ENCODE measurements at places on chromosomes 2 and 18.

GRCh38 chr18:13035249-13035914 is 44.2 kb downstream of the CEP192 start:
- no peak for DNase-seq

GRCh38 chr2:199704358-199705238 is 146.4 kb downstream of the FTCDNL1 start:
- DNase-seq: no peak

- DNase-seq: no peak
Observed at GRCh38 chr18:11051462-11051861, 97.9 kb downstream of the PIEZO2 start.

DNA sequence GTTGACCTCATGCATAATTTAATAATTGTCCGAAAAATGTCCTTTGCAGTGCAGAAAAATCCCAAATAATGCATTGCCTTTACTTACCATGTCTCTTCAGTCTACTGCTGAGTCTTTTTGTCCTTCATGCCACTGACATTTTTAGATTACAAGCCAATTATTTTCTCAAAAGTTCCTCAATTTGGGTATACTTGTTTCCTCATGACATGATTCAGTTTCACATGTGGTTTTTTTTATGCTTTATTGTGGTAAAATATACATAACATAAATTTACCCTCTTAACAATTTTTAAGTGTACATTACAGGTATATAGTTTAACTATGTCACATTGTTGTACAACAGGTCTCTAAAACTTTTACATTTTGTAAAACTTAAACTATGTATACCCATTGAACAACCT is 81.0 kb downstream of the EPC2 start:
- no peak for DNase-seq

DNA sequence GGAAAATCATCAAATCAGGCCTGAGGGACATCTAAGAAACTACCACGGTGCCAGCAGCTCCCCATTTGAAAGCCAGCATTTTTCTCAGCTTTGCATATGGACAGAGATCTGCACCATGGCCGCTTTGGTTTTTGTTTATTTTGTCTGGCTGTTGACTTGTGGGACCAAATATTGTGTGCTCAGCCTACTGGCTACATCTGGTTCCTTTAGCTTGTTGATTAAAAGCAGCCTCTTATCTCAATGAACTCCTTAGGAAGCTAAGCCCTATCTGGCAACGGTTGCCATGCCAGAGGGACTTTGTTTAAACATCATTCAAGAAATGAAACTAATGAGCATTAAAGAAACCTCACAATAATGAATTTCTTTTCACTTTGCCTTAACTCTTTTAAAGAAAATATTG is 32.4 kb upstream of the CCDC150 start:
- DNase-seq: no peak

DNA sequence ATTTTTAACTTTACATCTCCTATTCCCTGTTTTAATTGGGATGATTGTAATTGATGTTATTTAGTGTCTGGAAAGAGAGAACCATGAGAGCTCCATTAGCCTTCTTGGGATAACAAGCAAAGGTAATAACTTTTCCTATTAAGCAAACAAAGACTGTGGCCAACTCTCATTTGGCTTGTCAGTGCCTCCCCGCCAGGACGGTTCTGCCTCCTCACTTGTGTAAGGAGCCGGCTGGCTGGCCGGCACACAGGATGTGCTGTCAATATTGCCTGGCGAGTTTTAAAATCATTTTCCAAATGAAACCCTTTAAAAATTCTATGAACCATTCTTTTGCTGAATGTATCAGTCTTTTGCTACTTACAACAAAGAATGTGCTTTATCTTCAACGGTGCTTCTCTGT is 898.3 kb downstream of the CPS1 start:
- DNase-seq: no peak

DNA sequence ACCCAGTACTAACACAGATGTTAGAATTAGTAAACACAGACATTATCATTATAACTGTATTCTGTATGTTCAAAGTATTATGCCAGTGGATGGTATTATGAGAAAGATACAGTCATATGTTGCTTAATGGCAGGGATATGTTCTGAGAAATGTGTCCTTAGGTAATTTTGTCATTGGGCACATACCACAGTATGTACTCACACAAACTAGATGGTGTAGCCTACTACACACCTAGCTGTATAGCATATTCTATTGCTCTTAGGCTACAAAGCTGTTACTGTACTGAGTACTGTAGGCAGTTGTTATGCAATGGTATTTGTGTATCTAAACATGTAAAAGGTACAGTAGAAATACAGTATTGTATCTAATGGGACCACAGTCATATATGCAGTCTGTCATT is 53.8 kb downstream of the GTF3C3 start:
- DNase-seq: no peak

- DNase-seq: no peak
Observed at GRCh38 chr2:186770332-186770946, 76.6 kb downstream of the FAM171B start.

All from T-helper 22 cell (primary cell).